ENCODE measurements at places on chromosomes 3 and 15. TPM values are rescaled to one million over a fixed set of nuclear protein-coding genes. Genes with fewer than 3 reads are reported as not detected.

Gene TMCO5A
- not detected for total RNA-seq

Gene CYP8B1
- total RNA-seq = not detected

Gene HDGFL3
- total RNA-seq = 61.6 TPM

Gene AADACL2
- not detected for total RNA-seq

Gene MED12L
- 0.66 TPM for total RNA-seq

Gene CDC25A
- 10.6 TPM for total RNA-seq

Gene SV2B
- 0.03 TPM for total RNA-seq

Gene CCDC39
- total RNA-seq = not detected

Gene ATP13A5
- total RNA-seq = not detected

Gene CCR8
- total RNA-seq = not detected

Gene CCR3
- not detected for total RNA-seq

Gene QTRT2
- total RNA-seq = 27.5 TPM

Gene CYP11A1
- total RNA-seq = not detected

Gene TMEM45A
- 2.4 TPM for total RNA-seq

Gene CLEC3B
- not detected for total RNA-seq

Gene ADAMTS9
- total RNA-seq = 0.55 TPM

Gene ACAP2
- total RNA-seq = 6.5 TPM

All from A549 treated with DMSO at 1 μM for 4 hours (cell line).